Midbrain (tissue), 1 donor: ENCODE measurements at places on chromosomes 12 and 14.

DNA sequence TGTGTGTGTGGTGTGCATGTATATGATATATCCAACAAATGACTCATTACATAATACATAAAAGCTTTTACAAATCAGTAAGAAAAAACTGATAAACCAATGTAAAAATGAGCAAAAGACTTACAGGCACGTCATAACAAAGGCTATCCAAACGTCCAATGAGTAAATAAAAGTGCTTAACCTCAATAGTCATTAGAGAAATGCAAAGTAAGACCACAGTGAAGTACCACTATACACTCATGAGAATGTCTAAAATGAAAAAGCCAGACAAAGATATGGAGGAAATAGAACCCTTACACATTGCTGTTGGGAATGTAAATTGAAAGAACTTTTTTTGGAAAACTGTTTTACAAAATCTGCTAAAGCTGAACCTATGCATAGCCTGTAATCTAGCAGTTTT is 7.8 kb downstream of the ABCD2 start:
- DNase-seq, result no peak

DNA sequence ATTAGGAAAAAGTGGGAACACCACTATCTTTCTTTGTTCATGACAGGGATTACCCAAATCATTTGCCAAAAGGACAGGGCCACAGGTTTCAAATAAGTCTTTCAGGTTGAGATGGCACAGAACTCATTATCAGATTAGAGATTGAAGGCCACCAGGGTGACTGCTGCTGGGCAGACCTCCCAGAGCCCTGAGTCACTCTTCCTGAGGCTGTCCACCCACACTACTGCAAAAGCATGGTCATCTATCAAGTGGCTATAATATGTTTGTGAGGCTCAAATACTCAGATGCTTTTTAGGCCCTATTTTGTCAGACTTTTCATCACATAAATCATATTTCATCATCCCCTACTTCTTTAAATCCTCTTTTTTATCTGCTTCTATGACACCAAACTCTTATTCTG is 155.3 kb upstream of the CCDC196 start:
- DNase-seq, result no peak

DNA sequence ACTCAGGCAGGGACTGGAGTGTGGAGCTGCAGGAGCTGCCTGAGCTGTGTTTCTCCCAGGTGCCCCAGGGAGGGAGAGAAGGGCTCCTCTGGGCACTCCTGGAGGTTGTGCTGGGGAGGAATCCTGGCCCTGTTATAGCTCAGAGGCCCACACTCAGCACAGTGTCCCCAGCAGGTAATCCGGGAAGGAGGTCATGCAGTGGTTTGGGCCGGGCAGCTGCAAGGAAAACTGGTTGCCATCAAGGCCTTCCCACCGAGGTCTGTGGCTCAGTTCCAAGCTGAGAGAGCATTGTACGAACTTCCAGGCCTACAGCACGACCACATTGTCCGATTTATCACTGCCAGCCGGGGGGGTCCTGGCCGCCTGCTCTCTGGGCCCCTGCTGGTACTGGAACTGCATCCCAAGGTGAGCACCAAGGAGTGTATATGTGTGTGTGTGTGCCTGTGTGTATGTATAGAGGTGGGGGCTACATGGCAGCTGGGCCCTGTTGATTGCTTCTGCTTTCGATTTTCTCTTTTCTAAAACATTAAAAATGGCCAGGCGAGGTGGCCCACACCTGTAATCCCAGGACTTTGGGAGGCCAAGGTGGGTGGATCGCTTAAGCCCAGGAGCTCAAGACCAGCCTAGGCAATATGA is 2.0 kb downstream of the AMHR2 start:
- no peak for DNase-seq

- DNase-seq, result no peak
Observed at GRCh38 chr12:100823963-100824362, 29.4 kb downstream of the ANO4 start.

GRCh38 chr12:17918013-17918412 is 172.0 kb downstream of the RERGL start:
- no peak for DNase-seq

- DNase-seq, result no peak
Observed at GRCh38 chr14:70698288-70698687, 56.6 kb downstream of the TTC9 start.

- no peak for DNase-seq
Observed at GRCh38 chr14:79549515-79549914, 661.8 kb downstream of the DIO2 start.

GRCh38 chr12:11725686-11726085 is 76.2 kb downstream of the ETV6 start:
- DNase-seq, result no peak

GRCh38 chr14:102554821-102555819 is 37.3 kb upstream of the RCOR1 start:
- DNase-seq, result no peak

DNA sequence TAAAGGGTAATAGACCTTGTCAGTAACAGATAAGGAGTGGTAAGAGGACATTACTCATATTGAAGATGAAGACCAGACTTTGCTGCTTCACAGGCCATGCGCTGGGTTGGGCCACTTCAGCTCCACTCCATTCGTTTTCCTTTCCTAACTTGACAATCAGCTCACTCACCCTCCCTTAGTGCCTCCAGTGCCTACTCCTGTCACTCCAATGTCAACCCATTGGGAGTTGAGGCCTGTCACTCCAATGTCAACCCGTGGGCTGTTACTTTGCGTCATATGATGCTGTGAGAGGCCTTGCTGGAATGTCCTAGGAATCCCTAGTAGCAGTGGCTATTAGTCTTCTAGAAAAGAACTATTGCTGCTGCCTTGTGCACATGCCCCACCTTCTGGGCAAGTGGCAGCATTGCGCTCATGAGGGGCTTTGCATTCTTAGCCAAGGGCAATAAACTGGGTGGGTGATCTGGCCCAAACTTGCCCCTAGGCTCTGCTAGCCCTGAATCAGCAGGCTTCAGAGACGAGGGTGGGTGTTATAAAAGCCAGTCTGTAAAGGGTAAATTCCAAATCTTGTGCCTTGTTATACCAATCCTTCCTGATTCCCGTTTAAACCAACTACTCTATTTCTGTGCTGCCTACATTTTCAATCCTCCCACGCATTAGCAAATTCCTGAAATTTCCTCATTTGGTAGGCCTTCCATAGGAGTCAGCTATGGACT is 36.1 kb downstream of the BAZ2A start:
- DNase-seq, result peak; percentile 36

DNA sequence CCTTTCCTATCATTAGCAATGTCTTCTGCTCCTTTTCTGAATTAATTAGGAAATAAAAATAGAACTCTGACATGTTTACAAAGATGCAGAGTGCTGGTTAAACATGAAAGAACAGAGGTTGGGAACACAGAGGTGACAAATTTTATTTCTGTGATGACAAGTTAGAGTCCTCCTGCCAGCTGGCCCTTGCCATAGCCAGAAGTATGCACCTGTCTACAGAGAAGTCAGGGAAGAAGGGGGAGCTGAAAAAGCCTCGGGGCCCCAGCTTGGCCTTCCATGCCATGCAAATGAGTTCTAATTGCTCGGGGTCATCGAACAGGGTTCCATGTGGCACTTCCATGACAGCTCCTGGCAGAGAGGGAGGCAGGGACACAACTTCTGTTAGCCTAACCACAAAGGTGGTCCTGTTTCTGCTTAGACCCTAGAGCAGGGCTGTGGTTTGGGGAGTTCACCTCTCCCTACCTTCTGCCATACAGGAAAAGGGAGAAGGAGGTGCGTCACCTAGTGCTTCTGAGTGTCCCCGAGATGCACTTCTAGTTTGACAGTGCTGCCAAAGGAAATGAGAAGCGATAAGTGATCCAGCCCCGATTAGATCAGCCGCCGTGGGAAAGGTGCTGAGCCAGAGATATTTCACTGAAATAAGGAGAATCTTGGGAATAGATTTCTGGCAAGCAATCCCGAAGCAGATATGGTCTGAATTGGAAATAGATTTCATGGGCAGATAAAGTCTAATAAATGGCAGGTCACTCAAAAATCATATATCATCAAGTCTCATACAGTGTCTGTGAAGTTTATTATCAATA is 155.8 kb upstream of the FOXN3 start:
- DNase-seq, result no peak

- no peak for DNase-seq
Observed at GRCh38 chr12:31031951-31032335, 41.7 kb upstream of the DDX11 start.

GRCh38 chr12:4119157-4119761 is 154.3 kb upstream of the CCND2 start:
- no peak for DNase-seq

- DNase-seq, result no peak
Observed at GRCh38 chr12:111720457-111720856, 34.6 kb downstream of the ACAD10 start.

DNA sequence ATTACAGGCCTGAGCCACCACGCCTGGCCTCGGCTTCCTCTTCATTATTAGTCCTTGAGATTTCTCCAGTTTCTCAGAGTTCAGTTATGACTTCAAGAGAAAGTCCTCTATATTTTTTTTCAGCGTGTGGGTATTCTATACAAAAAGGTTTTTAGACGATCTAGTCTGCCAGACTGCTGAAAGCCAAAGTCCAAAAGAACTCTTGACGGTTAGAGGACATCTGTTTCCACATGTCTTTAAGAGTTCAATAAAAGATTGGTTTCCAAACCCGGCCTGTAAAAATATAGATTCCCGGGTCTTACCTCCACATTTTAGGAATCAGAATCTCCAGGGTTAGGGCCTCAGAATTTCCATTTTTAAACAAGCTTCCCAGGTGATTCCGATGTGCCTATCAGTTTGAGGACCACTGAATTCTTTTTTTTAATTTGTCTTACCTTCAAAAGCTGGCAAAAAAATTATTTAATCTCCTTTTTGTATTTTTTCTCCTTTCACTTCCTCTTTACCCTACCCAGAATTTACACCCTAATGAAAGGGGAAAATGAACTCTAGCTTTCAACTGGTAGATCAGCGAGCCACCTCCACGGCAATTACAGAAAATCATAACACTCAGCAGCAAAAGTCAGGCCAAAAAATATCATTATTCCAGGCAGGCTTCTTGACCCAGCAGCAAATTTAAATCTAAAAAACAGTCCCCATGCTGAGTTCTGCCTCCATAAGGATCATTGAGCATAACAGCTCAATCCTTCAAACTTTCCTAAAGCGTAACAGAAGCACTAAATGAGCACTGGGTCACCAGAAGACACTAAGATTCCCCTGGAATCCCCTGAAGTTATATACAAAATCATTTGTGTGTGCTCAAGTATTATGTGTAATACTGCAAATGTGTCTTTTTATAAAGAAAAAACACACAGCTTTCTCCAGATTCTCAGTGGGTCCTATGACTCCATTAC is 8.7 kb downstream of the NT5DC3 start:
- DNase-seq, result no peak

GRCh38 chr12:105334001-105334400 is 3.5 kb downstream of the C12orf75 start:
- no peak for DNase-seq

- DNase-seq, result no peak
Observed at GRCh38 chr14:65184032-65184764, 81.9 kb upstream of the MAX start.

DNA sequence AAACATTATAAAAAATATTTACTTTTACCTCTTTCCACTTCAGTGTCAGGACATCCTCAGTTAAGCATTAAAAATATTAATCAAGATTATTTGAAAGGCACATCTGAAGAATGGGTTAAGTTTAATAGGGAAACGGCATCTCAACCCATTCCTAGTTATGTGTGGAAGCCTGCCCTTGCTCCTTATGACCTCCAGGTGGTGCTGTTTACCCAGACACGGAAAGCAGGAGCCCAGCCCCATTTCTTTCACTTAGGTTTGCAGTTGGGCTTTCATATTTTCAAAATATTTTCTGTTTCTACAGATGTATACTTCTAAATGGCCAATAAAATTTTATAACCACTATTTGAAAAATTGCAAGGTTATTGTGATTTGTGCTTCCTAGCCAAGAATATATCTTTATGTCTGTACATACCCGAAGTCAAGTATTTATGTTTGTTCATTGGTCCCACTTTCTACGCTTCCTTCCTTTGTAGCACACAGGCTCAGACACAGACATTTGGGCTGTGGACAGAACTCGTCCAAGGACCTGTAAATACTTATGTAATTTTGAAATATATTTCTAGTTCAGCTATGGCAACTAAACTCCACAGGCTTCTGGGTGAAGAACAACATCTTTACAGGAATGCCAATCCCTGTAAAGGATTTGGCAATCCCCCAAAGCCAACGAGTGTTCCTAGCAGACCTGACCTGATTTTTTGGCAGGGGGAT is 247.1 kb downstream of the AKAP6 start:
- peak; percentile 84 for DNase-seq

GRCh38 chr14:103072595-103073366 is 11.2 kb upstream of the LBHD2 start:
- DNase-seq, result no peak

- no peak for DNase-seq
Observed at GRCh38 chr12:114269153-114269552, 136.8 kb downstream of the TBX5 start.

GRCh38 chr14:31057701-31058364 is 31.7 kb upstream of the STRN3 start:
- no peak for DNase-seq

DNA sequence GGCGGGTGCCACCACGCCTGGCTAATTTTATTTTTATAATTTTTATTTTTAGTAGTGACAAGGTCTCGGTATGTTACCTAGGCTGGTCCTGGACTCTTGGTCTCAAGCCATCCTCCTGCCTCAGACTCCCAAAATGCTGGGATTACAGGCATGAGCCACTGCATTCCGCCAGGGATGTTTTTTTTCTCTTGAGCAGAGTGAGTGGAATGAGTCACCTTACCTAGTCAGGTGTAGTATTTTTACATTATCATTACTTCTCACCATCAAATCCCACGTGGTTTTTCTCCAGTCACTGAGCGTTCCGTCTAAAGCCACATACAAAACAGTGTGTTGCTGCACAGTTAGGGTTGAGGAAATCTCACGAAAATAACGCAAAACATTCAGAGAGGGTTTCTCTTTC is 870 bp upstream of the TBPL2 start:
- DNase-seq, result no peak

GRCh38 chr14:71403656-71404055 is 496.4 kb downstream of the PCNX1 start:
- no peak for DNase-seq

DNA sequence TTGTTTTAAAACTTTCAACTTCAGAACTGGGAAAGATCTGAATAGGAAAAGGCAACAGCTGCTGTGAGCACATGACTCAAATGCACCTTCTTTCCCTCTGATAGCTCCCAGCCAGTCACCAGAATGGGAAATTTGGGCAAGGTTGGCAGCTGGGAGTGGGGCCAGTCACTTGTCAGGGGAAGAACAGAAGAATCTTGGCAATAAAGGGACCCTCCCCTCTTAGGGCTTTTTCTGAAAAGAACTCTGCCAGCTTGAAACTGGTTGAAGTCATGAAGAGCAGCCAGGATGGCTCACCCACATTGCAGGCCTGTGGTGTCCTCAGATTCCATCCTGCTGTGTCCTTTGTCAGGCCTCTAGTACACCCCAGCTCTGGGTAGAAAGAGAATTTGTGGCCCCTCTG is 10.3 kb upstream of the RIC8B start:
- no peak for DNase-seq

- DNase-seq, result no peak
Observed at GRCh38 chr12:19577281-19577530, 137.9 kb downstream of the AEBP2 start.
